ENCODE measurements at places on chromosomes 11 and 22.

DNA sequence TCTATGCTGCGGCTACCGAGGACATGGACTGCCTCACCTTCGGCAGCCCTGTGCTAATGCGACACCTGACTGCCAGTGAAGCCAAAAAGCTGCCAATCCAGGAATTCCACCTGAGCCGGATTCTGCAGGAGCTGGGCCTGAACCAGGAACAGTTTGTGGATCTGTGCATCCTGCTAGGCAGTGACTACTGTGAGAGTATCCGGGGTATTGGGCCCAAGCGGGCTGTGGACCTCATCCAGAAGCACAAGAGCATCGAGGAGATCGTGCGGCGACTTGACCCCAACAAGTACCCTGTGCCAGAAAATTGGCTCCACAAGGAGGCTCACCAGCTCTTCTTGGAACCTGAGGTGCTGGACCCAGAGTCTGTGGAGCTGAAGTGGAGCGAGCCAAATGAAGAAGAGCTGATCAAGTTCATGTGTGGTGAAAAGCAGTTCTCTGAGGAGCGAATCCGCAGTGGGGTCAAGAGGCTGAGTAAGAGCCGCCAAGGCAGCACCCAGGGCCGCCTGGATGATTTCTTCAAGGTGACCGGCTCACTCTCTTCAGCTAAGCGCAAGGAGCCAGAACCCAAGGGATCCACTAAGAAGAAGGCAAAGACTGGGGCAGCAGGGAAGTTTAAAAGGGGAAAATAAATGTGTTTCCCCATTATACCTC, 3.3 kb downstream of the FEN1 start:
- DNase-seq = no peak

DNA sequence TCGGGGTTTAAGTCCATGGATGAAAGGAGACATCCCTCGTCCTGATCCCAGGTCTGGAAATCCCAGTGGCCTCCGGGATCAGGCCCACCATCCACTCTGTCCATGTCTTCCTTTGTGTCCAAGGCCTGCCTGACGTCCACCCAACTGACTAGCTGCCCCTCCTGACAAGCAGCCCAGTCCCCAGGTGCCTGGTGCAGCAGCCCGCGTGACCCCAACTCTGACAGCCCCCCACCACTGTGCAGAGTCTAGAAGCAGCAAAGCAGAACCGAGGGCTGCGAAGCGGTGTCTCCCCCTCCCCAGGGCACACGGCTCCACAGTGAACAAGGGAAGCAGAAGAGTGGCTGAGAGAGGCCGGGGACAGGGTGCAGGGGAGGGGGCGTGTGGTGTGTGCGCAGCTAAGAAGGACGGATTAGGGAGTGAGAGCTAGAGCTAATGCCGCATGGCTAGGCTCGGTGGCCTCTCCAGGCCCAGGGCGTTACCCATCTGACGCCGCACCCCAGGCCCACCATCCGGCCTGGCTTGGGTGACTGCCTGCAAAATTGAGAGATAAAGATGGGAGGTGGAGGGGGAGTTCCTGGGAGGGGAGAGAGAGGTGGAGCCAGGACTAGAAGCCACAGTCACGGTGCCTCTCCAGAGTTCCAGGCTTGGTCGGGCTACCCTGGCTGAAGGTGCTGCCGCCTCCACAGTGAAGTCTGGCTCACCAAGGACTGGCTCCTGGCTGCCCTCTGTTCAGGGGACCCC, 16.6 kb upstream of the BAIAP2L2 start:
- no peak for DNase-seq

DNA sequence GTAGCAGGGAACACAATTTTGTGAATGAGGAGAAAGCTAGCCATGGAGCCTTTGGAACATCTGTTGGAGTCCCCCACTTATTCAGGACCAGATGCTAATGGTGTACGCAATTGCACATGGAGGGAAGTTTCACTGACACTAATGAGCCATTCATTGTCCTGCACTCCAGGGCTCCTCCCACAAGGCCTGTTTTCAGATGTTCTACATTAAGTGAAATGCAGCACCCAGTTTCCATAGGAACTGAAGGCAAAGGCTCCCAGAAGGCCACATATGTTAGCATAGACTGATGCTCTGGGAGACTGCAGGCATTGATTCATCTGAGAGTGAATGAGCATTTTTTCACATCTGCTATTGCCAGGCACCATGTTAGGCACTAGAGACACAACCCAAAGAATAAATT, 399.5 kb downstream of the ETS1 start:
- no peak for DNase-seq

DNA sequence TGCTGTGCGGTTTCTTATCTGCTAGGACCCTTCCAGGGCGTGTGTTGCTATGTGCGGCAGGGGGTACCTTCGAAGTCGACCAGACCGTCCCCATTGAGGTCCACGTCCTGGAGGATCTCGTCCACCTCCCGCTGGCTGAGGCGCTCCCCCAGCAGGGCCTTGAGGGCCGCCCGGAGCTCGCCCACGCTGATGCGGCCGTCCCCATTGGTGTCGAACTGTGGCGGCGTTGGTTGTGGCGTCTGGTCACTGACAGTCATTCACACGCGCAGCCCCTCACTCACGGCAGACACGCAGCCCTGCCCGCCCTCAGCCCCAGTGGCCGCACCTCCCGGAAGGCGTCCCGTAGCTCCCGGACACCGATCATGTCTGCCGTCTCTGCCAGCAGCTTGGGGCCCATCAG, 3.5 kb downstream of the CABP2 start:
- DNase-seq = no peak

DNA sequence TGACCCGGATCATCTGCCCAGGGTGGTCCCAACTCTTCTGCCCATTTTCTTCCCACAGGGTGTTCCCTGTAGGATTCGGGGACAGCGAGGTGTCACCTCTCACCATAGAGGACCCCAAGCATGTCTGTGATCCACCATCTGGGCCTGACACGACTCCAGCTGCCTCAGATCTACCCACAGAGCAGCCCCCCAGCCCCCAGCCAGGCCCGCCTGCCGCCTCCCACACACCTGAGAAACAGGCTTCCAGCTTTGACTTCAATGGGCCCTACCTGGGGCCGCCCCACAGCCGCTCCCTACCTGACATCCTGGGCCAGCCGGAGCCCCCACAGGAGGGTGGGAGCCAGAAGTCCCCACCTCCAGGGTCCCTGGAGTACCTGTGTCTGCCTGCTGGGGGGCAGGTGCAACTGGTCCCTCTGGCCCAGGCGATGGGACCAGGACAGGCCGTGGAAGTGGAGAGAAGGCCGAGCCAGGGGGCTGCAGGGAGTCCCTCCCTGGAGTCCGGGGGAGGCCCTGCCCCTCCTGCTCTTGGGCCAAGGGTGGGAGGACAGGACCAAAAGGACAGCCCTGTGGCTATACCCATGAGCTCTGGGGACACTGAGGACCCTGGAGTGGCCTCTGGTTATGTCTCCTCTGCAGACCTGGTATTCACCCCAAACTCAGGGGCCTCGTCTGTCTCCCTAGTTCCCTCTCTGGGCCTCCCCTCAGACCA, 24.0 kb downstream of the CSF2RB start:
- DNase-seq = no peak

- no peak for DNase-seq
Measured at GRCh38 chr11:32341620-32342613, 93.4 kb downstream of the WT1 start.

- no peak for DNase-seq
Measured at GRCh38 chr11:118740892-118741291, 50.1 kb downstream of the DDX6 start.

DNA sequence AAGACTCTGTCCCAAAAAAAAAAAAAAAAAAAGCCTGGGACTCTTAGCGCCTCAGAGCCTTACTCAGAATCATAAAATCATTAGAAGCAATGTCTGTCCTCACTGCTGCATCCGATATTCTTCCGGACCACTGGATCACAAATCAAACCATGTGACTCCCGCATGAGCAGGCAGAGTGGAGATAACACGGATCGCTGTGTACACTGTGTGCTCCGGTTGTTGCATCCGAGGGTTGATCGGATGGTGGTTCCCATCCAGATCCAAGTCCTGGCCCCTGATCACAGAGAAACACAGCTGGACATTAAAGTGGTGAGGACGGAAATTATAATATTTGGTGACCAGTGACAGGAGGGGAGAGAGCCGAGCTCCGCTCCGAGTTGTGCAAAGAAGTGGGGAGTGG, 9.7 kb upstream of the TXNRD2 start:
- DNase-seq = no peak

DNA sequence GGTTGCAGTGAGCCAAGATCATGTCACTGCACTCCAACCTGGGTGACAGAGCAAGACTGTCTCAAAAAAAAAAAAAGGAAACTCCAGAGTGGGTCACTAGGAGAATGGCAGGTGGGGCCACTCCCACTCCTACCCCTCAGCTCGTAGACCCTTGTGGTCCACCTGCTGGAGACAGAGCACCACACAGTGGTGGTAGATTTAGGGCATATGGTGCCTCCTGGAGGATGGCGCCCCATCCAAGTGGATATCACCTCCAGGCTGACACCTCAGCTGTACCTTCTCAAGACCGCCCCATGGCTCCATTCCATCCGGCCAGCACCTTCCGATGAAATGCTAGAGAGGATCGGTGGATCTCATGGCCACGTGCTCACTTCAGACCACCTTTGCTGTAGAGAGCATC, 6.2 kb downstream of the CYTH4 start:
- DNase-seq = no peak

DNA sequence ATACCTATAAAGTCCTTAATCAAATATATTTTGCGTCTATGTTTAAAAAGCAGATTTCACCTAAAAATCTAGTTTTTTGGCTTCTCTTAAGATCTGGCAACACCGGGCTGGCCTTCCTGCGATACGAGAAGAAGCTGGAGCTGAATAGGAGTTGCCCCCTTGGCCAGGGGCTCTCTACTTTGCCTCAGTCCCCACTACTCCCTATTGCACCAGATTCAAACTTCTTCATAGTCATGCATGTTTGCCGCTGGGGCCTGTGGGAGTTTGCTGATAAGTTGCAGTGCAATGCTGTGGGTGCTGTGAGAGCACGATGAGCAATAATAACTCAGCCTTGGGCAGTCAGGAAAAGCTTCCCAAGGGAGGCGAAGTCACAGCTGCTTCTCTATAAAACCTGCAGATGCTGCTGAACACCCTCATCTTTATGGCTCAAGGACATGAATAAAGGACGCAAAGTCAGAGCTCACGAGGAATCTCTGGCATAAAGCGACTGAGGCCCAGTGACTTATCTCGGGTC, 15.2 kb upstream of the EIF3D start:
- DNase-seq = peak; percentile 32

GRCh38 chr11:3947061-3947460, 91.6 kb downstream of the STIM1 start:
- no peak for DNase-seq

DNA sequence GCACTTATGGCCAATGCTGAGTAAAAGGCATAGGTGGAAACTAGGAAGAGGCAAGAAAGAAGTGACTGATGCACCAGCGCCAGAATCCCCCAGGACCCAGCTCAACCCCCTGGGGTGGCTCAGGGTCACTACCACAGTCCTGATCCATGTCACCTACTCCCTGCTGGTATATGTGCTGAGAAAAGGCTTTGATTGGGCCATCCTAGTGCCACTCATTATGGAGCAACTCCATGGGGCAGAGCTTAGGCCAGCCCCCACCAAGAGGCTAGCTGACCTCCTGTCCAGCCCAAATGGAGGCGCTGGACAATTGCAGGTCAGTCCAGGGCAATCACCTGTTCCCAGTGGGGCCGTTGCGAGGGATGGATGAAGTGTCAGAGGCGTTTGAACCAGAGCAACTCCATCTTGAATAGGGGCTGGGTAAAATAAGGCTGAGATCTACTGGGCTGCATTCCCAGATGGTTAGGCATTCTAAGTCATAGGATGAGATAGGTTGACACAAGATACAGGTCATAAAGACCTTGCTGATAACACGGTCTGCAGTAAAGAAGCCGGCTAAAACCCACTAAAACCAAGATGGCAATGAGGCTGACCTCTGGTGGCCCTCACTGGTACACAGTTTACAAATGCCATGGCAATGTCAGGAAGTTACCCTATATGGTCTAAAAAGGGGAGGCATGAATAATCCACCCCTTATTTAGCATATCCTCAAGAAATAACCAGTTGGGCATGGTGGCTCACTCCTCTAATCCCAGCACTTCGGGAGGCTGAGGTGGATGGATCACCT, 20.6 kb upstream of the DAGLA start:
- DNase-seq = no peak

DNA sequence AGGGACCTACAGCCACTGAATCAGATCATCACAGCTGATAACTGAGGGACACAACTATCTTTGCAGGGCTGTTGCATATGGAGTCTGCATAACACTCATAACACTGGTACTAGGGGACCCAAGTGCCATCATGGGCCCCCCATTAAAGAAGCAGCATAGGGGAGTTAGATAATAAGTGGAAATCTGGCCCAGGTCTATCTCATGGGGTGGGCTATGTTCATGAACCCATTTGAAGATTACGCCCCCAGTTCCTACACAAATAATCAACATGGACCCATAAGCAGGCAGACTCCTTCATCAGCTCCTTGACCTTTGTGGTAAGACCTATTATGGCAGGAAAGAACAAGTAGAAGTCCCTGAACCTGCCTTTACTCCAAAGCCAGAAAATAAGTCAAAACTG, 48.8 kb downstream of the ASCL2 start:
- DNase-seq = no peak

DNA sequence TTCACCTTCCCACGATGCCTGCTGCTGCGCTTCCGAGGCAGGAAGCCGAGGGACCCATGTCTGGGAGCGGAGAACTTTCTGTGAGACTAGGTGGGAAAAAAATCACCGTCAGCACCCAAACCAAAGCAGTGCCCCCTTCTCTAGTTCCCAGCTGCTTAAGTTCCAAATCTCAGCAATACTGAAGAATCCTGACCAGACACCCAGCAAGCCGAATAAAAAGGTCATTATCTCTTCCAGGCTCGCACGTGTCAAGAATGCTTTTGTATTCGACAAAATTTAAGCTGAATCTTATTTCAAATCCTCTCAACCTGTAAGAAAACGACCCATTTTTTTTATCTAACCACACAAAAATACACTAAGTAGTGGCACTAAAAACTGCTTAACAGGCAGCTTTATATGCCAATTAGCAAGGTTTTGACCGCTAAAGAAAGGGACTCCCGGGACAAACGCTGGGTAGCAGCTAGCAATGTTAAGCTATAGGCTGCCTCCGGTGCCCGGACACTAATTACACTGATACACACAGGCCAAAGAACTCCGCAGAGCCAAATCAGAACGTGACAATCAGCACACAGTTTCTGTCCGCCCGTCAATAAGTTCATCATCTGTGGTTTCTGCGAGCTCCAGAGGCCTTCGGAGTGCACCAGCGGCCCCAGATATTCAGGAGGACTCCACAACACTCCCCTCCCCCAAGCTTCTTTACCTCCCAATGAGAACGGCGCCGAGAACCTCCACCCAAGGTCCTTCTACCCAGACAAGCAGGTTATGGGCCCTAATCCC, 728 bp downstream of the RPL3 start:
- DNase-seq = peak; percentile 58

GRCh38 chr11:57313788-57314135, 11.0 kb downstream of the TNKS1BP1 start:
- no peak for DNase-seq

Measured in suppressor macrophage (primary cell).